ENCODE measurements at places on chromosomes 12 and 14. TPM values are rescaled to one million over a fixed set of nuclear protein-coding genes. Genes with fewer than 3 reads are reported as not detected.

CLEC4D gene
- total RNA-seq: not detected

RHOF gene
- 108 TPM for total RNA-seq

OTX2 gene
- total RNA-seq: not detected

SYNDIG1L gene
- not detected for total RNA-seq

GPR65 gene
- 15.3 TPM for total RNA-seq

SLC41A2 gene
- 2.6 TPM for total RNA-seq

BMP4 gene
- 1.0 TPM for total RNA-seq

DNAI7 gene
- not detected for total RNA-seq

HOTAIR gene
- not detected for total RNA-seq
